A549 treated with RU486 at 1 μM for 4 hours (cell line): ENCODE measurements at places on chromosomes 3 and 15. TPM values are rescaled to one million over a fixed set of nuclear protein-coding genes. Genes with fewer than 3 reads are reported as not detected.

Gene APOD
- total RNA-seq, result 0.56 to 0.82 TPM (median 0.68 TPM) in 5 replicates

Gene CELSR3
- 2.7 to 5.3 TPM (median 4.2 TPM) in 5 replicates for total RNA-seq

Gene C3orf22
- not detected in 5 replicates for total RNA-seq

Gene STARD5
- total RNA-seq, result 1.1 to 2.3 TPM (median 2.0 TPM) in 5 replicates

Gene FBXW12
- total RNA-seq, result not detected in 5 replicates

Gene CDHR4
- total RNA-seq, result 0.11 to 0.29 TPM (median 0.24 TPM) in 4 of 5 replicates, not detected in the other

Gene SPATA12
- 0.46 to 0.66 TPM (median 0.54 TPM) in 5 replicates for total RNA-seq

Gene IGSF11
- total RNA-seq, result 4.4 to 6.6 TPM (median 5.8 TPM) in 5 replicates

Gene PRTG
- 9.6 to 12.6 TPM (median 11.1 TPM) in 5 replicates for total RNA-seq

Gene ACAD9
- total RNA-seq, result 23.4 to 25.7 TPM (median 24.0 TPM) in 5 replicates

Gene TMEM212
- total RNA-seq, result not detected in 5 replicates

Gene LACTB
- 15.8 to 31.2 TPM (median 29.0 TPM) in 5 replicates for total RNA-seq

Gene COL6A5
- not detected in 5 replicates for total RNA-seq

Gene ZIC1
- total RNA-seq, result 0.07 to 0.10 TPM in 2 of 5 replicates, not detected in the others

Gene GRAMD1C
- total RNA-seq, result 0.23 to 1.2 TPM (median 0.31 TPM) in 4 of 5 replicates, not detected in the other

Gene GOLGA6L7
- not detected in 5 replicates for total RNA-seq

Gene TMEM108
- total RNA-seq, result not detected in 5 replicates

Gene P2RY1
- total RNA-seq, result 0.31 to 0.49 TPM (median 0.35 TPM) in 5 replicates

Gene GOLGA8T
- total RNA-seq, result 1.1 to 2.1 TPM (median 1.3 TPM) in 5 replicates

Gene GOLGA6L9
- total RNA-seq, result 2.3 to 3.1 TPM (median 3.0 TPM) in 5 replicates

Gene ANKRD63
- total RNA-seq, result 0.31 to 0.80 TPM (median 0.44 TPM) in 4 of 5 replicates, not detected in the other

Gene TBC1D5
- total RNA-seq, result 10.9 to 17.2 TPM (median 14.3 TPM) in 5 replicates

Gene NBEAL2
- total RNA-seq, result 35.1 to 58.1 TPM (median 48.1 TPM) in 5 replicates

Gene B3GNT5
- total RNA-seq, result 13.3 to 23.3 TPM (median 21.8 TPM) in 5 replicates

Gene LTF
- total RNA-seq, result not detected in 5 replicates

Gene TUSC7
- not detected in 5 replicates for total RNA-seq

Gene MAP6D1
- 5.7 to 7.2 TPM (median 6.7 TPM) in 5 replicates for total RNA-seq

Gene PPARG
- 37.6 to 40.8 TPM (median 38.3 TPM) in 5 replicates for total RNA-seq

Gene RPP25
- total RNA-seq, result 21.4 to 32.8 TPM (median 29.8 TPM) in 5 replicates

Gene UCN2
- total RNA-seq, result 7.3 to 10.3 TPM (median 8.6 TPM) in 5 replicates

Gene THRB
- total RNA-seq, result 0.78 to 1.8 TPM (median 1.4 TPM) in 5 replicates

Gene PRR20G
- 0.14 to 0.24 TPM in 2 of 5 replicates, not detected in the others for total RNA-seq

Gene TRAK1
- total RNA-seq, result 15.2 to 19.6 TPM (median 18.2 TPM) in 5 replicates

Gene SHC4
- 0.74 to 1.3 TPM (median 0.94 TPM) in 5 replicates for total RNA-seq

Gene ZKSCAN7
- not detected in 5 replicates for total RNA-seq

Gene LCMT2
- 6.6 to 8.5 TPM (median 7.5 TPM) in 5 replicates for total RNA-seq

Gene TRAT1
- not detected in 5 replicates for total RNA-seq

Gene EPM2AIP1
- total RNA-seq, result 3.9 to 7.1 TPM (median 6.7 TPM) in 5 replicates

Gene CTXND1
- total RNA-seq, result 0.02 TPM in 1 of 5 replicates, not detected in the others

Gene LEO1
- total RNA-seq, result 47.7 to 71.6 TPM (median 53.4 TPM) in 5 replicates

Gene INSYN1
- 1.2 to 2.4 TPM (median 2.0 TPM) in 5 replicates for total RNA-seq
